HL-60 (cell line): ENCODE measurements at places on chromosomes 2 and 18.

- no peak for DNase-seq
Observed at GRCh38 chr2:39370101-39370500, 67.0 kb downstream of the MAP4K3 start.

DNA sequence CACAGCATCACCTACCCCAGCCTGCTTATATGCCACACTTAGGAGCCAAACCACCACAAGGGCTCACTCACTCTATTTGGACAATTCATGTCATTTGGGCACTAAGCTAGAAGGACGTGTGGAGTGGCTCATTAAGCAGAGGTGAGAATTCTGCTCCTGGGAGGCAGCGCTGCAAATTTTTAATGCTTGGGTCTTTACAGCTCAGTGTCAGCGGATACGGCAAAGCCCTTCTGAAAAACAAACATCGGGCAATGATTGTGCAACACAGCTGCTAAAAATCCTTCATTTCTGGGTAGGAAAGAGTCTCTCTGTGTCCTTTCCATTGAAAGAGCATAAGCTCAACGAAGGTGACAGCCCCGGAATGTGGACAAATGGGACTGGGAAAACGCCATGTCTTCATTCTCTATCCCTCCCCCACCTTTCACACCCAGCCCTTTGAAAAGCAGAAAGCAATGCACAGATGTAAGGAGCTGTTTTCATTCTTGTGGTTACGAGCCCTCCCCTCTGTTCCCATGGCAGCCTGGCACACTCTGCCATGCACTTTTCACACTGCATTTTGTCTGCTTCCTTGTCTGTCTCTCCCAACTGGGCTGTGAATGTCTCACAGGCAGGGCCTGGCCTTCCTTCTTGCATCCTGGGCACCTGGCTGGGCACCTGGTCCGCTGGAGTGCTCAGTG is 16.0 kb downstream of the TMEM177 start:
- DNase-seq, result no peak

DNA sequence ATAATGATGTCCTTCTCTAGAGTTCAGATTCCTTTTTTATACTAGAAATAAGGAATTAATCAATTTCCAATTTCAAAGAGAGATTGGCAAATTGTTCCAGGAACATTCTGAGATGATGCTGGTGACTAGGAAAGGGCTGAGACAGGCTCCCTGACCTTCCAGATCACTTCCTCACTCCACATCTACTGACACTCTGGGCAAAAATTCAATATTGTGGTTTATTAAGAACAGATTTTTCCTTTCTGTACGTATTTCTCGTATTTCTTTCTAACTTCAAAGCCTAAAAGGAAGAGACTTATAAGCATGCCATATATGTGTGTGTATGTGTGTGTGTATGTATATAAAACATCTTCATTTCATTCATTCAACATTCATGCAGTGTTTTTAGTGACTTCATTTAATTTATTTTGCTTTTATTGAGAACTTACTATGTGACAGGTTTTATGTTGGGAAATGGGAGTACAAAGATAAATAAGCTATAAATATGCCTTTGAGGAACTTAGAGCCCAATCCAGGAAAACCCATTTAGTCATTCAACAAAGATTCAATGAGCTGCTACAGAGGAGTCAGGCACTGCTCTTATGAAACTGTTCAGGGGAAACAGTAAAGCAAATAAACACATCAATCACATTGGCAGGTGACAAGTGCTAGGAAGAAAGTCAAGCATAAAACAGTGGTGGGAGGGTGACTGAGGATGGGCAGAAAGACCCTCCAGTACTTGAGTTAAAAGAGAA is 137.9 kb downstream of the RDH14 start:
- DNase-seq, result no peak

DNA sequence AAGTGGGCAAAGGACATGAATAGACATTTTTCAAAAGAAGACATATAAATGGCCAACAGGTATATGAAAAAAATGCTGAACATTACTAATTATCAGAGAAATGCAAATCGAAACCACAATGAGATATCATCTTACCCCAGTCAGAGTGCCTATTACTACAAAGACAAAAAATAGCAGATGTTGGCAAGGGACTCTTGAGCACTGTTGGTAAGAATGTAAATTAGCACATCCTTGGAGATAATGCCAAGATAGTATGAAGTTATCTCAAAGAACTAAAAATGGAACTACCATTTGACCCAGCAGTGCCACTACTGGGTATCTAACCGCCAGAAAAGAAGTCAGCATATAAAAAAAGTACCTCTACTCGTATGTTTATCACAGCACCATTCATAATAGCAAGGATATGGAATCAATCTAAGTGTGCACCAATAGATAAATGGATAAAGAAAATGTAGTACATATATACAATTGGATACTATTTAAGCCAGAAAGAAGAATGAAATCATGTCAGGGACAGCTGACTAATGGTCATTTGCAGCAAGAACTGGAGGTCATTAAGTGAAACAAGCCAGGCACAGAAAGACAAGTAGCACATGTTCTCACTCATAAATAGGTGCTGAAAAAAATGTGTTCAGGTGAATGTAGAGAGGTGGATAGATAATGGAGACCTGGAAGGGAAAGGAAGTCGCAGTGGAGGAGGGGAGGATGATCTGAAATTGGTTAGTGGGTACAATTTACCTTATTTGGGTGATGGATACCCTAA is 141.7 kb upstream of the B3GNT2 start:
- no peak for DNase-seq

DNA sequence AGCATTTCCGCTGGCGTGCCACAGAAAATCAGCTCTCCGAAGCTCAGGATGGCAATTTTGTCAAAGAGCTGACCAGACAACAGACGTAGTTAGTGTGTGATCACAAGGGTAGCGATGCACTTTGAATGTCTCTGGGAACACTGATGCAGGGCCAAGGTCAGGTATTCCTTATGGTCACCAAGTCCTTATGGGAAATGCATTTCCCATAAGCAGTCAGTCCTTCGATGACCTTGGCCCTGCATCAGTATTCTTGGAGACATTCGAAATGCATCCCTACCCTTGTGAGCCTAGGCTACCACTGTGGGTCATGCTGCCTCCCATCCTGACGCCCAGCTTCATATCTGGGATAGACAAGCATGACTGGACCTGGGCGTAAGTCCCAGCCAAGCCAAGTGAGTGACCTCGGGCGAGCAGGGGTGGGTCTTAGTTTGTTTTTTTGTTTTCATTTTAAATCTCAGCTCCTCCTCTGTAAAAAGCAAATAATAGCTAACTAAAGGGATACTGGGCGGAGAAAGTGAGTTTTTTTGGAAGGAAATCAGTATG is 13.6 kb downstream of the ABCG5 start:
- no peak for DNase-seq

GRCh38 chr18:9631814-9632496 is 17.6 kb upstream of the PPP4R1 start:
- DNase-seq, result no peak

GRCh38 chr18:49623571-49623970 is 61.7 kb downstream of the LIPG start:
- DNase-seq, result no peak

DNA sequence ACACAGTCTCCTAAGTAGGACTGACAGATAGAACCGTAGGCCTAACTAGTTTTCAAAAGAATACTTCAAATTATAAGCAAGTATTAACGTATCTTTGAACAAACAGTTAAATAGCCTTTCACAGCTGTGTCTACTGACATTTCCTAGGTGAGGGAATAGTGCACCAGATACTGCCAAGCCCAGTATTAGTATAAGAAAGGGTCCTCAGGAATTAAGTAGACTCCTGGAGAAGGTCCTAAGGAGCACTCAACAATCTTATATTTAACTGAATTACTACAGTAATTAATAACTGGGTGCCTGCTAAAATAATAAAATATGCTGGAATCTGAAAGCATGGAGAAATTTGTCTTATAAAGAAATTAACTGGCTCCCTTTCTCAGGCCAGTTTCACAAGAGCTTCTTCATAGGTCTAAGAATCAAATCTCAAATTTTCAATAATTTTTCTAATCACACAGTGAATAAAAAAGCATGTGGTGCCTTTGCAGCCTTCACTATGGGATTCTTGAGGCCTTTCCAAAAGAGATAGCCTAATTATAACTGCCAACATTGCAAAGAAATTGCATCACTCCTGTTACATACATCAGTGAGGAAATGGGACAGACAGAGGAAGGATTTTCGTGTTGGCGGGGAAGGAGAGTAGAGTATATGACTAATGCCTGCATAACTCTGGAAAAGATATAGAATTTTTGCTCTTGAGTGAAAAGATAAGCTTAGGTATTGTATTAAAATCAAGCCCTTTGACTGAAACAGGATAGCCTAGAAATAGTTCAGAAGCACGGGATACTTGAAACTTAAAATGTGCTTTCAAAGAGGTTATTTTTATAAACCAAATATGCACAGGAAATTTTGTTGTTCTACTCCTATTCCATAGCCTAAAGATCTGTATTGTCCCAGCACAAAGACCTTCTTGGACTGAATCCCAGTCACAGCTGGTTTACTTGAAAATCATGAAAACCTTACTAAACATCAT is 228.6 kb upstream of the STK17B start:
- peak; percentile 56 for DNase-seq
